ENCODE measurements at places on chromosomes 13 and 19. TPM values are rescaled to one million over a fixed set of nuclear protein-coding genes. Genes with fewer than 3 reads are reported as not detected.

GRCh38 chr13:55219538-55219937 lies 1921.2 kb upstream of the PRR20A start:
- no peak for DNase-seq

DNA sequence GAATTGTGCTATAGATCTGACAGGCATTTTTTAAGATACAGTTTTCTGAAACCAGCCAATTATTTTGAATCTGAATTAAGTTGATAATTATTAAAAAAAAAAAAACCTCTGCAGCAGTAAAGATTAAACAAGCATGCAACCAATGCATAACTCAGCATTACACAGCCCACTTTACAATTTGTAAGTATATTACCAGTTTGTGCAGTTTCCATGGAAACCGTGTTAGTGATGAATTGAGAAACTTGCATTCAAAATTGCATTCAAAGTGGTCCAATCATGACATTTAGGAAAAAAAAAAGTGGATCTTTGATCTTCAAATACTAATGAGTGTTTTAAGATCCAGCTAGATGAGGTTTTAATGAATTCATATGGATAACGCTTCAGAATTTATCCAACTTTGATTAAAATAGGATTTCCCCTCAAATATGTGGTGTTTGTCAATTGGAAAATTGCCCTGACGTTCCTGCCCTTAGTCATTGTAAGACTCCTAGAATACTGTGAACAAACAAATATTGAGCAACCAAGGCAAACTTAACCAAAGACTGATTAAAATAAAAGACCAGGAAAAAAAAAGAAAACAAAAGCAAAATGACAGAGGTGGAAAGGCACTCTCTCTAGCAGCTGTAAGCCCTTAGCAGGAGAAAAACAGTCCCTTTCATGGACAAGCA lies 314.8 kb upstream of the MAB21L1 start:
- no peak for DNase-seq

DNA sequence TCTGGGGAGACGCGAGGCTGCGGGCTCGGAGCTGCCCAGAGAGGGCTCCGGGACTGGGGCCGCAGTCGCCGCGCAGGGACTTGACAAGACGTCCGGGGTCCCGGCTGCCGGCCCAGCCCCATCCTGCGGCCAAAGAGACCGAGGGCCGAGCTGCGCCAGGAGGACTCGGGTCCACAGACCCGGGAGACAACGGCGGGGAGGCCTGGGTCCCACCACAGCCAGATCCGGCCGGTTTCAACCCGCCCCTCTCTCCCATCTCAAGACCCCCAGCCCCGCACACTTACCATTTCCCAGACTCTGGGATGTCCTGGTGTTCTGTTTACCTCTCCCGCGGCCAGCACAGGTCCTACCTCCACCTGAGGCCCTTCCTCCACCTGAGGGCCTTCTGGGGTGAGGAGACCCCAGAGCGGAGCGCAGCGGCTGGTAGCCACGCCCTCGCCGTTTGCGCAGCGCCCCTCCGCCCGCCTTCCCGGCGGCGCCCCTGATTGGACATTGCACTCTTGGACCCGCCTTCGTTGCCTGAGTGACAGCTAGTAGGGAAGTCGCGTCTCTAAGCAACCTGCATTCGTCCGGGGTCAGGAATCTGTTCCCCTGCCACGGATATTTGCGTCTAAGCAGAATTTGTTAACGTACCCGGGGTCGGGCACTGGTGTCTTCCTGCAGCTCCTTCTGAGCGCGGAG lies at the start of gene ZNF709:
Gene ZNF709 (minus strand): TSS at position 446 of the 681 bp plus-strand sequence. CDS start 159 bp downstream, at position 287.
- DNase-seq: peak; percentile 97

GRCh38 chr13:23140492-23140891 lies 40.3 kb upstream of the SGCG start:
- DNase-seq: no peak

- DNase-seq: peak; percentile 99
Measured at GRCh38 chr13:51453207-51453958, 547 bp upstream of the INTS6 start.

GRCh38 chr13:93305886-93306285 lies 79.3 kb downstream of the GPC6 start:
- no peak for DNase-seq

DNA sequence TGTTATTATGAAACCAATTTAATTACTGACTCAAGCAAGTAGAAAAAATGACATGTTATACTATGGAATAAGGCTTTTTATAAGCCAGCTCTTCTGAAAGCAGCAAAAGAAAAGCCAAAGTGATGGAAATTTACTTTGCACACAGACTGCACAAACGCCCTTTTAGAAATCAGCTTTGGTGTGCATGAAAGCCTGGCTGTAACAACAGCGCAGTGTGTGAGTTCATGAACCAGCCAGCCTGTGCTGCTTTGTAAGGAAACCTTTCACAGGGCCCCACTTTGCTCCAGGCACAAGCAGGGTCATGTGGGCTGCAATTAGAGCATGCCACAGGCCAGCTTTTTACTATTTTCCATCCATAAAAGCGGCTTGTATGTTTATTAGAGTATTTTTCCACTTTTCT lies 13.6 kb upstream of the IFT88 start:
- peak; percentile 18 for DNase-seq

- DNase-seq: no peak
Measured at GRCh38 chr19:10643172-10643967, 10.8 kb upstream of the ILF3 start.

DNA sequence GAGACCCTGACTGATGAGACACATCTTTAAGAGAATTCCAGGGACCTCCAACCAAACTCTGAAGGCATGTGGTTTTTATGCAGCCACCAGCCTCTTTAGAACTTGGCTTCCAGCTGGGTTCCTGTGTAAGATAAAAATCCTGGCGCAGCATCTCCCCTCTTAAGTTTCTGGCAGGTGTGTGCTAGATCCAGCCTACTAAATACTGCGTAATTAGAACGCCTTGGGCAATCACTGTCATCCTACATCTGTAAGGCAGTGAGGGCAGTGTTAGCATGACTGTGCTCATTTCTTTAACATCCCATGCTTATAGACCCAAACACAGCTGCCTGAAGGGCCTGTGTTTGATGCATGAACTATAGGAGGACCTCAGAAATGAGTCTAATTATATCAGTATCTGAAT lies 173.5 kb upstream of the OBI1 start:
- no peak for DNase-seq

DNA sequence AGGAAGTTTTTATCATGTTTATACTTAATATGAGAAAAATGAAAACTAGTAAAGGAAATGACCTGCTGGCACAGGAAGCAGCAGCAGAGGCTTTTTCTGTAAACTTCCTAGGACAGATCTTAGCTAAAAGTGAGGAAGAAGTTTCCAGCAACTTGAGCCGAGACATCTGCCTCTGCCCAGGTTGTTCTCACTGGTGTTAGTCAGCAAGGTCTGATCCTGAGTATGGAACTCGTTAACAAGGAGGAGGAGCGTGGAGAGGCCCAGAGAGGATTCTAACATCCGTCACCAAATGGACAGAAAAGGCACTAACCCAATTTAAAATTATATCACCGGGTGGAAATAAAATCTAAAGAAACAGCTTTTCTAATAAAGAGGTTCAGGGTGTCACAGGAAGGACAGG lies 43.6 kb downstream of the PHF11 start:
- DNase-seq: no peak

DNA sequence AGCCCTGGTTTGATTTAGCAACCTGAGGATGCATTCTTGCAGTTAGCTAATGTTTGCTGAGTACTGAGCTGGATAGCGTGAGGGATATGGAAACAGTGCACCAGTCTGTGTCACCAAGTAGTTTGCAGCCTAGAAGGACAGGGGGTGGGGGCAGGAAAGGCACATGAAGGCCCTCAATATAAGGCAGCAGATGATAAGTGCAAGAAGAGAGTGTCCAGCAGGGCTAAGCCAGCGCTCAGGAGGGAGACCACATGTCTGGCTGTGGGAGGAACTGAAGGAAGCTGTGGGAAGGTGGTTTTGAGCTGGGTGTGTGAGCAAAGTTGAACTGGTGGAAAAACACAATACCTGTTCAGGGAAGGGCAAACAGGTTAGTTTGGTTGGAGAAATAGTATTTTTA lies 1.7 kb downstream of the CXCL17 start:
- no peak for DNase-seq

- peak; percentile 96 for DNase-seq
Measured at GRCh38 chr19:1445932-1446712, 3.8 kb upstream of the APC2 start.

DNA sequence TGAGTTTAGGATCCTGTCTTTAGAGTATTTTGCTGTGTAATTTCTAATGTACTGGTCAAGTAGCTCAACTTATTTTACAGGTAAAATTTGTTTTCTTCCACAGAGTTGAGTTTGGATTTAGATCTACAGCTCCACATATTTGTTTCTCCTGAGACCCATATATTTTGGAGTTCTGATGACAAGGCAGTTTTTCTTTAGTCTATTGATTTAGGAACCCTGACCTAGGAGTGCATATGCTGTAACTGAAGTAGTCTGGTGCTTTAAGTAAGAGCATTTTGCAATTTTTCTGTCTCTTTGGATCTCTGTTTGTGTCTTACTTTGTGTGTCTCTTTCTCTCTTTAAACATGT lies 19.5 kb upstream of the SPRY2 start:
- DNase-seq: no peak

DNA sequence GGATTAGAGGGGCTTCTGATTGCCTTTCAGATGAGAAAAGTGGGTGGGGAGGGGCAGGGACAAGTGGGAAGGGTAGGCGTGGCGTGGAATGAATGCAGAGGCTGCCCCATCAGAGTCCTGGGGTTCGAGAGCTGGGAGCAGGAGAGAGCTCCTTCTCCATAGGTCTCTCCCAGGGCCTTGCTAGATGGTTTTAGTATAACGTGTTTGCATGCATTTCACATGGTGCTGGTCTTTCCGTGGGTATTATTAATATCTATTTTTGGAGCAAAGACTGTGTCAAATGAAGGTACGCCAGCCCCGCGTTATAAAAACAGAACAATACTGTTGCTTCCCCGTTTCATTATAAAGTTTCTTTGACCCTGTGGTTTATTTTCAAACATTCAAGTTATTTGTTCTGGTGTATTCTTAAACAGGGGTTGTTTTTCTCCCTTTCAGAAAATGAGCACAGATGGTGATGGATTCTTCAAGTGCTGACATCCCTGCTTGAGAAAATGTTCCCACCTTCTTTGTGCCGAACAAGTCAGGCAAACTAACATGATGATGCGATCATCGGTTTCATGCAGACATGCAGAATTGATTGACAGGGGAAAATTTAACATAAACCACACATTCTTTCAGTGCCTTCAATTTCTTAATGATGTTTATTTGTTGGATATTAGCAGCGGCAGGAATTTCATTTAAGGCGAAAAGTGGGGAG lies 62.1 kb upstream of the ZNF536 start:
- no peak for DNase-seq

DNA sequence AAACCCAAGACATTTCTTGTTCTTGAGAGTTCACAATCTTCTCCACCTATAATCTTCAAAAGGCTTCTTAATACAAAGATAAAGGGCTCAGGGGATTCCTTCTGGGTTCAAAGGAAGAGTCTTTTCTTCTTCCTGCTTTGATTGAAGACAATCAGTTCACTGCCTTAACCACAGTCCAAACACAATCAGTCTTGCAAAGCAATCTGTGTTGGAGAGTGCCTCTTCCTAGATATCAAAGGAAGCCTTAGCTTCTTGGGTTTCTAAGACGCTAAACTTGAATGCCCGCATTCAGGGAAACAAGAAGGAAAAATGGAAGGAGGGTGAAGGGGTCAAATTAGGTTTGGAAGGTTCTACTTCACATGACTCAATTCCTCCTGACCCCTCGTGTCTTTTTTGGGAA lies 27.2 kb downstream of the RANBP3 start:
- no peak for DNase-seq

DNA sequence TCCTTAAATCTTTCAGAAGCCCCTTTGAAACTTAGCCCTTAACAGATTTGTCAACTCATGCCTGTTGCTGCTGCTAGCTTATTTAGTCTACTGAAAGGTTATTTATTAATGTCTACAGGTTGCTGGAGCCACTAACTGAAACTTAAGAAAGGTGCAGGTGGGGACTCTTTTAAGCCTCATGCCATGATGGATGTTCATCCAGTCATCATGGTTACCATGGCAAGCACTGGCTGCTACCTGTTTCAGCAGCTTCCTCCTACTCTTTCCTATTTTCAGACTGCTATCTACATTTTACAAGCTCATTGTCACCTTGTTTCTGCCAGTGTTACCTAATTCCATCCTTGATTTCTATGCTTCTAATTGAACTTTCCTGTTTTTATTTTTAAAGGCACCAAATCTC lies 27.1 kb downstream of the DGKH start:
- no peak for DNase-seq

GRCh38 chr19:10936661-10937084 lies 8.1 kb downstream of the TIMM29 start:
- peak; percentile 87 for DNase-seq

DNA sequence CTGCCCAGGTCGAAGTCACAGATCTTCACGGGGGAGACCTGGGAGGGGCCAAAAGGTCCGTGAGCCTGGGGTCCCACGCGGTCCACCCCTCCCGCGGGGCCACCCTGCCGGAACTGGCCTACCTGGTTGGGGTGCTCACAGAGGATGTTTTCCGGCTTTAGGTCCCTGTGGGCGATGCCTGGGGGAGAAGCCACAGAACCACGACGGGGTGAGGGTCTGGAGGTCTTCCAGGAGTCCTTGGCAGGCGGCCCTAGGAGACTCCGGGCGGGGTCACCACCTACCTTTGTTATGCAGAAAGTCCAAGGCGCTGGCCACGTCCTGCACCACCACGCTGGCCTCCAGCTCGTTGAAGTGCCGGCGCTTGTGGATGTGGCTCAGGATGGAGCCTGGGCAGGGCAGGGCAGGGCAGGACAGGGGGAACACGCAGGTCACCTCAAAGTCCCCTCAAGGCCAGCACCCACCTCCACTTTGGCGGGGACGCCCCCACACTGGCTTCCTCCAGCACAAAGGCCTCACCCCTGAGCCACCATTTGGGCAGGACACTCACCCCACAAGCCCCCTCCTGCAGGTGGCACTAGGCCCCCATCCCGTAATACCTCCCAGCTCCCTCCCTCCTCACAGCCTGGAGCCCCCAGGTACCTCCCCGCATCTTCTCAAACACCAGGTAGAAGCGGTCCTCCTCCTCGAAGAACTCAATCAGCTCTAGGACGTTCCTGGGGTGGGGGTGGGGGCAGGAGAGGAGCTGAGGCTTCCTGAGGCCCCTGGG lies 8.4 kb downstream of the MKNK2 start:
- DNase-seq: no peak

GRCh38 chr19:12325690-12326089 lies 7.7 kb downstream of the ZNF563 start:
- no peak for DNase-seq

SLC25A30 gene
- 8.8 TPM for total RNA-seq

CELF5 gene
- 37.6 TPM for total RNA-seq

ZNF784 gene
- 3.6 TPM for total RNA-seq

ZNF878 gene
- total RNA-seq: 0.36 TPM

RINL gene
- total RNA-seq: 2.7 TPM

CSNK1G2 gene
- 40.3 TPM for total RNA-seq

TNNI3 gene
- 0.36 TPM for total RNA-seq

CPAMD8 gene
- 11.9 TPM for total RNA-seq

KHSRP gene
- 91.6 TPM for total RNA-seq
